CD4-positive, alpha-beta T cell treated with Interleukin-17A for 4 hours (primary cell): ENCODE measurements at places on chromosomes 5 and 9.

- peak; percentile 33 for DNase-seq
Measured at GRCh38 chr5:176530983-176531901, 6.0 kb downstream of the RNF44 start.

DNA sequence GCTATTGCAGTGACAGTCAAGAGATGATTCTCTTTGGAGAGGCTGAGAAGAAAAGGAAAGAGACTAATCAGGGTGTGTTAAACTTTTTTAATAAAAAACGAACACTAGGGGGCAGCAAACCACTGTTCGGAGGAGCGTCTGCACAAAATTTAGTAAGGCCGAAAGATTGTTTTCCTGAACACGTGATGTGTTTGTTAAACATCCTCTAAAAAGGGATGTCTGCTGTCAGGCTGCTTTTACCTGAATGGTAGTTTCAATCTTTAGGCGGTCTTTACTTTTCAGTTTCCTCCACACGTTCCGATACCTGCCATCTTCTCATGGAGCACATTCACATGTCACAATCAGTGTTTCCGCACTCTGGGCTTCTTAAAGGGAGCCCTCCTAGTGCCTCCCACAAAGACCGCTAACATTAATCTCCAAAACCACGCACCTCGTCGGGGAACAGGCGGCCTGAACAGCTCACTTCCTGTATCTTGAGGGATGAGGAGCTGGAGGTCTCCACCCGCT is 125.2 kb downstream of the GPBP1 start:
- peak; percentile 55 for DNase-seq

DNA sequence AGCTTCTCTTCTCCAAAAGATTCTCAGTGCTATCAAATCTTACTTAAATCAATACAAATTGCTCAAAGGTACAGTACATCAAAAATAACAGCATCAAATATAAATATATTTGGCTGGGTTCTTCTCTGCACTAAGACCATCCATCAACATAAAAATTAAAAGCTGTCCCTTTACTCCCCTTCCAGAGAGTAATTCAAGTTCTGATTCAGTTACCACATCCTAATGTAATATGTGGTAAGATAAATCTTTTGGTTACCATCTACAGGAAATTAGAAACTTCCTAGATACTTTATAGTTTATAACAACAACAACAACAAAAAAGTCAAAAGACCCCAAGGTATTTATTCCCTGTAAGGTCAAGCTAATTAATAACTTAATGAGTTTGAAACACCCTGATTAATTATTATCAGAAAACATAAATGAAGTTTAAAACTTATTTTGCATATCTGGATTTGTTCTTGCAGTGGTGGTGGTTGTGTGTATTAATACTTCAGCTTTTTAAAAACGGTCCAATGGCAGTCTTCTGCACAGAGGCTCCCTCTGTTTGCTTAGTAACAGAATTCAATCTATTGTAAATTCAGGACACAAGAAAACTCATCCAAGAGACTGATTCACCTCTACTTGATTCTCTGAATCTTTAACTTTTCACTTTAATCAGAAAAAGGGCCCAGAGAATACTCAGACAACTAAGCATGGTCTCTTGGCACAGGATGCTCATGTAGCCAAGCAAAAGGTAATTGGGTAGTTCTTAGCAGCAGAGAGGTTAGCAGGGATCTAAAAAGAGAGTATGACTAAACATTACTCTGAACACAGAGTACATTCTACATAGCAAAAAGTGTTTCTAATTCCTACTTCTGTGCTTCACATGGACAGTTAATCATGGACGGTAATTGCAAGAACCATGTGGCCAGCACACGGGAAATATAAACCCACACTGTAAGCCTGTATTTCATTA is 20.1 kb downstream of the DIAPH1 start:
- no peak for DNase-seq

DNA sequence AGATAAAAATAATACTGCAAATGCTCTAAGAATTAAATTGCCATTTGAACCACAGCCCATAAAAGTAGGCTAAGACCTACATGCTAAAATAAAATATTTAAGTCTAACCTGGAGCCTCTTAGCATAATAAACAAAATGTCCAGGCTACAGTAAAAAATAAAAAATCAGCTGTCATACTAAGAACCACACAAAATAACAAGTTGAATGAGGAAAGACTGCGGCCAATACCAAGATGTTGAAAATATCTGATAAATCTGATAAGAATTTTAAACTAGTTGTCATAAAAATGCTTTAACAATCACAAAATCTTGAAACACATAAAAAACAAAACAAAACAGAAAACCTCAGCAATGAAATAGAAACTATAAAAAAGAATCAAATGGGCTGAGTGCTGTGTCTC is 336.9 kb upstream of the MSX2 start:
- DNase-seq: no peak
